ENCODE measurements at places on chromosomes 7 and 10.

- no peak for DNase-seq
Measured at GRCh38 chr10:88150339-88150738, 286.9 kb downstream of the PTEN start.

DNA sequence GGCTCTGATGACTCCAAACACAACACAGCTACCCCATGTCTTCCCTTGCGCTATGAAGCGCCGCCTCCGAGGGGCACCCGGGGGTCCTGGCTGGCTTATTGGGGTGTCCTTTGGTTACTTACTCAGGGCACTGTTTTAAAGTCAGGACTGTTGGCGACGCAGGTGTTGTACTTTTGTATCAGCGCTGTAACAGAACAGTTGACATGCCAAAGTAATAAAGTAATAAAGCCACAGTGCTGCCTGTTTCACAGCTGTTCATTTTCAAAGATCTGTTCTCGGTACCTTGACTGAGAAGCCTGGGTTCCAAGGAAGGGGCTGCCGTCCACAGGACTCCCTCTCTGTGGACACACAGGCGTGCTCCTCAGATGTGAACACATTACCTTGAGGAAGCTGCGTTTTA is 64.1 kb downstream of the WDR37 start:
- DNase-seq: no peak

DNA sequence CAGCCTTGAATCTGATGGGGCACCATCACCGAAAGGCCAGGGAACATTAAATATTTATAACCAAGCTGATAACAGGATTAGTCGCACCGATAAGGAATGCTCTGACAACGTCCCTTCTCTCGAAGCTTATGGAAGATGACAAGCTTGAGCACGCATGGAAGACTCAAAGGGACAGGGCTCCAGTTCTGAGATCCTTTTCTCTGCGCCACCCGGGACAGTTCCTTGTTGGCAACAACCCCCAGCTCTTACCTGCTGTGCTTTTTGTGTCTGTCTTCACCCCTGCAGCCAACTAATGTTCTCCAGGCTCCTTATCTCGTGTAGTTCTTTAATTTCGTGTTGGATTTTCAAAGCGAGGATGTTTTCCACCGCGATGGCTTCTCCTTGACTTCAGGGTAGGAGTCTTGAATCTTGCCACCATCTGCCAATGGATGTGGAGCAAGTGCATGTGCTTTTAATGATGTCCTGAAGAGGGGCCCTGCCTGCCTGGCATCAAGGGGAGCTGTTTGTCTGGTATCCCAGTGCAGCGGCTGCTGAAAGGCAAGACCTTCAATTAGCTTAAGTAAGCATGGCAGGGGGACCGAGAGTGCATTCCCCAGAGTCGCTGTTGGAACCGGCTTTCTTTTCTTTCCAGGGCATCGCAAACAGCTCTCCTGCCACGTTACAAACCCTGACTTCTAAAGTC is 354 bp upstream of the FERD3L start:
- no peak for DNase-seq

- DNase-seq: no peak
Measured at GRCh38 chr10:89776665-89777064, 75.3 kb downstream of the KIF20B start.

DNA sequence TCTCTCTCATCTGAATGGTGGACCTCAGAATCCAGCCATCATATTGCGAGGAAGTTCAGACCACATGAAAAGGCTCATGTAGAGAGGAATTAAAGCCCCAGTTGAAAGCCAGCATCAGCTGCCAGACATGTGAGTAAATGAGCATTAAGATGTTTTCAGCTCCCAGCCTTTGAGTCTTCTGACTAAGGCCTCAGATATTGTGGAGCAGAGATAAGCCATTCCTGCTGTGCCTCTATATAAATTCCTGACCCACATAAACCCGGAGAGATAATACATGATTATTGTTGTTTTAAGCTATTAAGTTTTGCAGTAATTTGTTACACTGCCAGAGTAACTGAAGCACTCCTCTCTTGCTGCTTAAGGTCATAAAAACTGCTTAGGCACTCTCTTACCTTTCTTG is 14.6 kb downstream of the FAM149B1 start:
- no peak for DNase-seq

GRCh38 chr7:96962221-96962885 is 43.0 kb upstream of the DLX6 start:
- DNase-seq: no peak

DNA sequence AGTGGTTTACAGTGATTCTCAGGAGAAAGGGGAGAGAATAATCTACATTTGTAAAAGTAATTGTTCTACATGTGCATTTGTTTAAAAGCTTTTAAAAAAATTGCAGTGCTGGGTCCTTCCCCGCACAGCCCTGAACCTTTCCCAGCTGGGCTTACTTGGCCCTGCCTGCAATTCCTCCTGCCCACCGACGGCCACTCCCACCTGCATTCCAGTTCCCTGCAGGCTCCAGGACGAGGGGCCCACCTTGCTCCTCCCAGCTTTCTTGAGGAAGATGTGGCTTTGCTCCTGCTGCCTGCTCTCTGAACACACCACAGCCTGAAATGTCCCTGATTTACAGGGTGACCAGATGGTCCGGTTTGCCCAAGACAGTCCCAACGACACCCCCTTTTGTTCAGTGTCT is 222.7 kb downstream of the PRPF18 start:
- DNase-seq: no peak

DNA sequence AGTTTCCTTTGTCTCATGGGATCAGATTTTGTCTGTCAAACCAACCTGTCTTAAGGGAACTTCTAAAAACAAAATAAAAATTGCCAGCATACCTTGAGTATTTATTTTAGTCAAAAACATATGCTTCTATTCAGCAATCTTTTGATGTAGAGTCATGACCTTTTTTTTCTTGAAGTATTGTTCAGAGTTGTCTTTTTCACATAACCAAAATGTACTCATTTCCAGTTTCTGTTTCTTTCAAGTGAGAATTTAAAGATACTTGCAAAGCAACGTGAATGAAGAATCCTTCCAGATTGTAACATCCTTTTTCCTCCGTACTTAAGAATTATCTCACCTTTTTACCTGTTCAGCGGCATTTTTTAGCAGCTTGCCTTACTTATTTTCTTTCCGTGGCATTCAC is 37.8 kb downstream of the GNAI1 start:
- DNase-seq: no peak

GRCh38 chr7:40354711-40355110 is 219.9 kb downstream of the SUGCT start:
- no peak for DNase-seq

GRCh38 chr7:21345361-21345760 is 82.5 kb upstream of the SP4 start:
- no peak for DNase-seq

All from aorta (tissue), 5 donors.